H9 (cell line): ENCODE measurements at places on chromosomes 6 and 20.

GRCh38 chr20:10076126-10077080, 41.6 kb downstream of the ANKEF1 start:
- DNase-seq: no peak

GRCh38 chr20:17959257-17959627, 9.4 kb downstream of the SNX5 start:
- DNase-seq: no peak

DNA sequence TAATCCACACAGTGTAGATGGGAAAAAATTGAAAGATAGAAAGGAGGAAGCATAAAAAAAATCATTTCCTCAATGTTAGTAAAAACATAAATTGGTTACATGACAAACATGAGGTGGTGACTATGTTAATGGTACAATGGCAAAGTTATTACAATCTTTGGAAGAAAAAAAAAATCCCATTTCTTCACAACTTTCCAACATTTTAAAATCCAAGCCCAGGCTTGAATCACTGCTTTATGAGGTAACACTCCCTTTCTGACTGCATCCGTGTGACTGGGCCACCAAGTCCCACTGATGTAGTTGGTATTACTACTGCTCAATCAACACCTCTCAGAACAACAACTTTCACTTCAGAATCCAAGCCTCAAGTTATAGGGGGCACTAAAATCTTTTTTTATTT, 160.4 kb downstream of the BTBD9 start:
- DNase-seq: no peak

DNA sequence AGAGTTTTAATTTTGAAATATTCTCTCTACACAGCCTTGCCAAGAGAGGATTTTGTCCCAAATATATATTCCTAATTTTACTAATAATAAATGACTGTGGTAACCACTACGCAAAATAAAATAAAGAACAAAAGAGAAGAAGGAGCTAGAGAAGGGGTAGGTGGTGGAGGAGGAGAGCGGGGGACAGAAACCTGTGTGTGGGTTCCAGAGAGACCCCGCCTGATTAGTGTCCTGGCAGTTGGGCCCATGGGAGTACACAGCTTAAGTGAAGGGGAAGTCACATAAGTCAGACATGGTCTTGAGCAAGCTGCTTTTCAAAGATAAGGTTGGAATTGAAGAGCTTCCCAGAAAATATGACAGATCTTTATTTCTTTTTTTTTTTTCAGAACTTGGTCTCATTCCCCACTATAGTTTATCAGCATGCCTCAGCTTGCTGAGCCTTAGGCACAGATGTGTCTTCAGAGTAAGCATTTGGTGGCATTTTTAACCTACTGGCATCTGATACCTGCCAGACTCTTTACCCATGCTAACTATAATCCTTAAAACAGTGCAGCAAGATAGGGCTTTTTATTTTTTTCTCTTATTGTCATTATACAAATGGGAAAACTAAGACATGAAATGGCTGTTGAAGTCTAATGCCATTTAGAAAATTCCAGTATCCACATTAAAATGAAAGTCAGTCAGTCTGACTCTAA, 9.6 kb upstream of the RHAG start:
- no peak for DNase-seq

DNA sequence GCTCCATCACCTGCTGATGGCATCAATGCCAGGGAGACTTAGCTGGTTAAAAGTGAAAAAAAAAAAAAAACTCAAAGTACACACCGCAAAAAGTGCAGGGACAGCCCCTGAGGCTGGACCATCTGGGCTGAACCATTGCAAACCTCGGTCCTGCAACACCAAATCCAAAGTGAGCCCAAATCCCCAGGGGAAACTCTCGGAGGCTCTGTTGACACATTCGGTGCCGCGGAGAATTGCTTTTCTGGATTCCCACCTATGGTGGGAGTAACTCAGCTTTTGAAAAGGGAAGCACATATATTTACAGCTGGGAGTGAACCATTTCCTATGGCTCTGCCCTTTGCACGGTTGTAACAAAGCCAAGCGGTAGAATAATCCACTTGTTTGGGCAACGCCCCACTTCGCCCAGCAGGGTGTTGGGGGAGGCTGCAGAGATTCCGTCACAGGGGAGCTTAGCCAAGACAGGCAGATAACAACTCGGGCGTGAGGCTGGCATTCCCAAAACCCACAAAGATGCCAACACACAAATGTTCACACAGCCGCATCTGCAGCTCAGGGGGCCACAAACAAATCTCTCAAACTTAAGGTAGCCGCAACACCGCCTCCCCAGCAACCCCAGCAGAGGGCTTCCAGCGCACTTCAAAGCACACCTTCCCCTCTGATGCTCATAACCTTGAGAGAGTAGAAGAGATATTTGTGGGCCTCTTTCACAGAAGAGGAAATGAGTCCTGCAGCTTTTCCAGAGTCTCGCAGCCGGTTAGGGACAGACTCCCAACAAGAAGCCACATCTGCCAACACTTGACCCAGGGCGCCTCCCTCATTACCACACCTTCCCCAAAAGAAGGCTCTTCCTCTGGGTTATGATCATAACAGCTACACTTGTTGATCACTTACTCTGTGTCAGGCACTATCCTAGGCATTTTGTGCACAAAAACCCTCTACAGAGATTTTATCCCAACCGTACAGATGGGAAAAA, 11.4 kb downstream of the ZC3H12D start:
- DNase-seq: no peak

DNA sequence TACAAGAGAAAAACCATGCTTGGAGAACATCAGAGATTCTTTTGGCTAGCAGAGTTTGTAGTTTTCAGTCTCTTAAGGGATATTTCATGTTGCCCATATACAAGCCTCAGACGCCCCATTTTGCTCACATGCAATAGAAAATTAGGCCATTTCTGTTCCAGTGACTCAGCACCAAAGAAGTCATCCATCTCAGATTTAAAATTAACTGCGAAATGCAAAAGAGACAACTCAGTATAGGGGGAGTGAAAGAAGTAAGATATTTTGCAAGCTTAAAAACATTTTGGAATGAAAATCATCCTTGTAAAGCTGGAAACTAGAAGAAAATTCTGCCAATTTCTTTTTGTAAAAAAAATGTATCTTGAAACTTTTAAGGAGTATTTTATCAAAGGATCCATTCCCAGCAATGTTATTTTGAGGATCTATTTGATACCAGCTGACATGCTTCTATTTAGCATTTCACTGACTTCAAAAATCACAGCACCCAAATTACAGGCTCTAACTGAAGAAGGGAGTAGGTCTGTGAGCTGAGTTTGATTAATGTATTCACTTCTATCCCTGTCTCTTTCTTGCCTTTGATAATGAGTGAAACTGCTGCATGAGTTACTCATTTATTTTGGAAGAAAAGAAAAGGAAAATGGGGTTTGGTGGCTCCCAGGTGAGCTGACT, 223.7 kb upstream of the SULF2 start:
- DNase-seq: no peak

DNA sequence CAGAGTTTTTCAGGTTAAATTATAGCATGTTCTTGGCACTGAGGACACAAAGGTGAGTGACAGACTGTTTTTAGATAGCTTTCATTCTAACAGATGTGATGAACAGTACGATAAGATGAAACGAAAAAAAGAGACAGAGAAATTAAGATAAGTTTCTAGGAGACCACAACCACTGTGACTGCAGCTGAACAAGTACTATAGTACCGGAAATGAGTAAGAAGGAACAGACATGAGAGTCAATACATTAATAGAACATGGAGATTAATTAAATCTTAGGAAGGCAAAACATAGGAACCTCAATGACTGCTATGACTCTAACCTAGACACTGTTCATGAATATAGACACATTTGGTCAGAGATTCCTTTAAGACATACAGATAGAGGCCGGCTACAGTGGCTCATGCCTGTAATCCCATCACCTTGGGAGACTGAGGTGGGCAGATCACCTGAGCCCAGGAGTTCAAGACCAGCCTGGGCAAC, 40.2 kb downstream of the HBS1L start:
- no peak for DNase-seq

- no peak for DNase-seq
These were observed 106.5 kb downstream of the CDC5L start for GRCh38 chr6:44494011-44494501.

DNA sequence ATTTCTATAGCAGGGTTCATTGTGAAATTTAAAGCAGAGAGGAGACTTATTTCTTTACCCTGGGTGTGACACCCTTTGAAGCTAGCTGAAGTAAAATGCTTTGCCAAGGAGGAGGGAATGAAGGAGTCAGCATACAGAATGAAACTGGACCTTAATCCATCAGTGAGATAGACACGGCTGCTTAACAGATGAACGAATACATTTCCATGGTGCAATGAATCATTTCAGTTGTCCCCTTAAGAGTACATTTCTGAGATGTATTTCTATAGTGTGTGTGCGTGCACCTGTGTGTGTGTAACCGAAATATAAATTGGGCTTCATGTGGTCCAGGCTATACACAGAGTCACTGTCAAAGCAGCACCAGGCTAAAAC, 73.8 kb upstream of the CD93 start:
- DNase-seq: no peak

DNA sequence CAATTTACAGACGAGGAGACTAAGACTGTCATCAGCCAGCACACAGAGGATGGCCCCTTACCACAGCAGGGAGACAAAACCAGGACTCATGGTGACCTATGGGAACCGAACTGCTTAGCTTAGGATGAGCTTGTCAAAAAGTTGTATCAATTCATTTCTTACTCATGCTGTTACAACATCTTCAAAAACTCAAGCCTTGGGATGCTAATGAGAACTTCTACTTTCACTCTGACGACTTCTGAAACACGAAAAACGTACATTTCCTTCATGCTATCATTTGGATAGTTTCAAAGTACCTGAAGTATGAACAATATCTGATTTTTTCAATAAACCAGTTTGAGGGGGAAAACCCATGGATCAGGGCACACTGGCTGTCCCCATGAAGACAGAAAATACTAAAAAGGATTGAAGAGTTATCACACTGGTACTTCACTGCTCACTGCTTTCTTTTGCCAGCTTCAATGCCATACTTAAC, 31.9 kb downstream of the HIVEP2 start:
- DNase-seq: no peak

- no peak for DNase-seq
These were observed 3.7 kb upstream of the SYNDIG1 start for GRCh38 chr20:24465730-24466129.

- DNase-seq: no peak
These were observed 324.2 kb upstream of the PREP start for GRCh38 chr6:105726902-105727655.

DNA sequence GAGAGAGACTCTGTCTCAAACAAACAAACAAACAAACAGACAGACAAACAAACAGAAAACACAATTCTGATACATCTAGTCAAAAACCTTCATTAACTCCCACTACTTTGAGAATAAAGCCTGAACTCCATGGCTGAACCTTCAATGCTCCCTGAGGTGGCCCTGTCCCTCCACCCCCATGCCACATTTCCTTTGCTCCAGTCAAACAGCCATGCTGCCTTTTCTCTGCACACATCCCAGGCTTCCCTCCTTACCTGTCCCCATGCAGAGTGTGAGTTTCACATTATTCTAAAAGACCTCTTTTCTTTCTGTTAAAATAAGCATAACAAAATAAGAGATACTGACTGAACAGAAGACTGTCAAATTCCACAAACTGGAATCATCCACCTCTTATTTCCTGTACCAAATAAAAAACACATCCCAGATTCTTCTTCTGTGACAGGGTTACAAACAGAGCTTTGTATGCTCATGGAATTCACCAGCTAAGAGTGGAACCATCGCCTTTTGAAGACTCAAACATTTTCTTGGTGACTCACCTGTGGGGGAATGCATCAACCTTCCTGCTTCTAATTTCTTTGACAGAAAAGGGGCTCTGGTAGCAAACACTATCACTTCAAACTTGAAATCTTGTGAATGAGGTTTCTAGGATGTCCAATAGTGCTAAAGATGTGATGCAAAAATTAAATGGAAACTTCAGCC, 71.0 kb upstream of the SLC22A16 start:
- no peak for DNase-seq

DNA sequence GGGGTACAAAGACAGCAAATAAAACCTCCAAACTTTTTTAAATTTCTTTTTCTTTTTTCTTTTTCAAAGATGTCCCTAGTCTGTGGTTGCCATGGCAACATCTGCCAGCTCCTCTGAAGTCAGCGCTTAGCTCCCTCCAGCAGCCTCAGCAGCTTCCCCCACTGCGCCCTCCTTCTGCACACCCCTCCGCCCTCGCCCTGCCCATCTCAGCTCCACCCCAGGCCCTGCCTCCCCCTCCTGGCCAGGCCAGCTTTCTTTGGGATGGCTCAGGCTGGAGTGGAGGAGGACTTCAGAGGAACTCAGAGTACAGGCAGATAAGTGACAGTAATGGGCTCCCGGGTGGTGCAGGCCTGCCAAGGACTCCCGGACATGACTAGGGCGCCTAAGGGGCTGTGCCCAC, 104.6 kb downstream of the LRFN2 start:
- peak; percentile 39 for DNase-seq

- DNase-seq: no peak
These were observed 16.9 kb downstream of the GPR31 start for GRCh38 chr6:167140589-167141474.

DNA sequence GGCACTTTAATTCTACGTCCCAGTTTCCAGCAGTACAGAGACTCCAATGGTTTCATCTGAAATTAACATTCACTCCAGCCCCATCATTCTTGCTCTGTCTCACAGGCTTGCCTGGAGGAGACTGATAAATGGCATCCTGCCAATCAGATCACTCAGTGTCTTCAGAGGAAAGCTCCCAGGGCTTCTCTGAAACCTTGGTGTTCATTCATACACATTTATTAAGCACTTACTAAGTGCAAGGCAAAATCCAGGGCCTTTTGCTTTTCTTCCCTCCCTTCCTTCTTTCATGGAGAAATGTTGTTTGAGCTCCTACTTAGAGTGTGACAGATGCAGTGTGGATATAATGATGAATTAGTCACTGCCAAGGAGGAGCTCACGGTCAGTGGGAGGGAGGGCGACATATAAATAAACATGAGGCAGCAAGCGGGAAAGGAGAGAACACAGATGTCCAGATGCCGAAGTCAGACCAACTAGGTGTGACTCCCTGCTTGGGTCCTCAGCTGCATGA, 106.7 kb upstream of the DTNBP1 start:
- no peak for DNase-seq

DNA sequence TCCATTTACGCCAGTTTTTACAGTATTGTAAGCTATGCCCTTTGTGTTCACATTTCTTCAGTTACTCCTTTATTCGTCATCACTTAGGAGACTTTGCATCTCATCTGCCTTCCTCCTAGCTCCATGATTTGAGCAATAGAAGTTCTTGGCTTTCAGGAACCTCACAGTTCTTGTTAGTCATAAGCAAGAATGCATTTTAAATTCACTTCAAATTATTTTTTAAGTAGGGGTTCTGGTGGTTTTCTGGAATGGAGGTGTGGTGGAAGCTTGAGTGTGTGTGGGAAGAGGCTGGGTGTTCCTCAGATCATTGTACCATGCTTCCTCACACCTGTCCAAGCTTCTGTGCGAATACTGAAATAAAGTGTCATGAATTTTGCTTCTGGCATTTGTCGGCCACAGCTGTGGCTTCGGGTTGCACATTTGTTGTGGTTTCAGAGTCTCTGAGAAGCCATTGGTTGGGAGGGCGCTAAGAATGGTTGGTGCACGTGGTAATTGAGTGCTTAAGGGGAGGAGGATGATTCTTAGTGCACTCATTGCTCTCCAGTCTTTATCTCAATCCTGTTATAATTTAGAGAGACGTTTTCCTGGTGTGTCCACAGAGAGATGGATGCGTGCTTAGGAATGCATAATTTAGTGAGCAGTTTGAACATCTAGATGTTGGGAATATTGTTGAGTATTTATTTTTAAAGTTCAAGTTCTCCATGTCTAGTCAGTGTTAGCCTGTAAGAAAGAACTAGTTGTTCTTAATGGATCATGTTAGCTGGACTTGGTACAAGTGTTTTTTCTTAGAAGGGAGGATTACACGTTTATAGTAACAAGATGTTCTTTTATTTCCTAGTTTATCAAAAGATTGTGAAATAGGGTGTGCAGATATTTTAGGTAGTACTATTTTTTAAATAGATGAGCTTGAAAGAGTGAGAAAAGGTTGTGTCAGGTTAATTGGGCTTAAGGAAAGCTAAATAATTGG, 31.9 kb downstream of the FOXO3 start:
- no peak for DNase-seq
